ENCODE measurements at places on chromosomes 12 and 14. TPM values are rescaled to one million over a fixed set of nuclear protein-coding genes. Genes with fewer than 3 reads are reported as not detected.

DNA sequence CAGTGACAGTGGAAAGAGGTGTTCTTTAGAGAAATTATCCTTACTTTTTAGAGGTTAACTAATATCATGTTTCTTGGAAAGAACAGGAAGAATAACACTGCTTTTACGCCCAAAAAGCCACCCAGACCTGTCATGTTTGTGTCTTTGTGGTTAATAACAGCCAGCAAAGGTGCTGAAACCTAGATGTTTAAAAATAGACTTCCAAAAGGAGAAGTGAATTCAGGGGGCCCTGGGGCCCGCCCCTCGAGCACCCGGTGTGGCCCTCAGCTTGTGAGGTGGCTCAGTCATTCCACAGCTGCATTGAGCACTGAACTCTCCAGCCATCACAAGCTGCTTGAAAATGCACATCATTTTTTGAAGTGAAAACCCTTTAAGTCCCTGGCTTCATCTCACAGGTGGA is 20.8 kb upstream of the AMN start:
- DNase-seq, result no peak
- H3K27ac ChIP-seq, result no peak overlapping the region
- H3K4me1 ChIP-seq, result no peaks in the 10 kb centered on the region
- no peak overlapping the region for H3K4me3 ChIP-seq

GRCh38 chr12:25578411-25579143 is 25.5 kb upstream of the LMNTD1 start:
- H3K36me3 ChIP-seq, result no peaks in the 10 kb centered on the region
- no peaks in the 10 kb centered on the region for H3K27me3 ChIP-seq
- H3K27ac ChIP-seq, result no peak overlapping the region
- no peak for DNase-seq

GRCh38 chr12:131537267-131537958 is 173.5 kb upstream of the SFSWAP start:
- H3K27me3 ChIP-seq, result no peaks in the 10 kb centered on the region
- H3K4me1 ChIP-seq, result no peaks in the 10 kb centered on the region
- no peak overlapping the region for H3K4me3 ChIP-seq
- peaks cover 2% of the 10 kb centered on the region for H3K36me3 ChIP-seq
- no peak overlapping the region for H3K27ac ChIP-seq

DNA sequence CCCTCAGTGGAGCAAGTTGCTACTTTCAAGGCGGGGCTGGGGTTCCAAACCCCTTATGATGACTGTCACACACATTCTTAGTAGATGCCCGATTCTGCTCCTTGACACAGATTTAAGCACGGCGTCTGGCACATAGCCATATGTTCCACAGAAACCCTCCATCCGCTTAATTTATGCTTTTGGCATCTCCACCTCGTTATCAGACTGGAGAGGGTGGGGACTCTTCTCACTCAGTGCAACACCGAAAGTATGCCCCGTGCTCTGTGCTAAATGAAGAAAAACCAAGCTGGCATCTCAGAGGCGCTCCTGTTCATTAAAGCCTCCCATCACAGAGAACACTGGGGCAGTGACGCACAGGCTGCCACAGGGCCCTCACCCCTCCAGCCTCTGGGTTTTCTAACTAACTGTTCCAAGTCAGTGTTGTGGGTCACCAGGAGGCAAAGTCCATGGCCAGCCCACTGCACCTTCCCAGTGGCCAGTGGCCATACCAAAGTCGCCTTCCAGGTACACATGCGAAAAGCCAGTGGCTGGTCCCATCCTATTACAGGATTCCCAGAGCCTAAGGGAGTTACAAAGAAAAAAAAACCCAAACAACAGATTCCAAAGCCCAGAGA is 27.3 kb downstream of the CCDC88C start:
- H3K4me3 ChIP-seq, result no peak overlapping the region
- DNase-seq, result no peak
- no peaks in the 10 kb centered on the region for H3K4me1 ChIP-seq
- no peak overlapping the region for H3K27ac ChIP-seq

- no peak overlapping the region for H3K27ac ChIP-seq
- no peak overlapping the region for H3K4me3 ChIP-seq
- H3K27me3 ChIP-seq, result no peaks in the 10 kb centered on the region
- DNase-seq, result no peak
- no peaks in the 10 kb centered on the region for H3K36me3 ChIP-seq
Measured at GRCh38 chr12:92111256-92111655, 34.4 kb downstream of the BTG1 start.

PRR4 gene
- polyA plus RNA-seq, result 3.2 TPM

CRADD gene
- polyA plus RNA-seq, result 28.8 TPM

ASPG gene
- polyA plus RNA-seq, result 58.1 TPM
